ENCODE measurements at places on chromosomes 4 and X.

DNA sequence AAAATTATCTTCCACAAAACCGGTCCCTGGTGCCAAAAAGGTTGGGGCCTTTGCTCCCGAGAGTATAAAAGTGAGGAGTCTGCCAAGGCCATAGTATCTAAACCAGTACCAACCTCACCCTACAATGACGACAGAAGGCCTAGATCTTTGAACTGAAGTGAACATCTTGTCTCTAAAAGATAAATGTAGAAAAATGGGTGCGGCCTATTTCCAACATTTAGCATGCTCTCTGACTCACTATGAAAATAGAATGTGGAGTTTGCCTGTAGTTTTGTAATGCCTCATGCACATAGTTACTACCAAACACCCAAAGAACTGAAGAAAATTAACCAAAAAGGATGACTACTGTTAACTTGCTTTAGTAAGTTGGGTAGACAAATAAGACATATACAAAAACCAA, 218.4 kb downstream of the SLITRK2 start:
- DNase-seq: no peak

- DNase-seq: no peak
Observed at GRCh38 chrX:9683350-9683749, 82.3 kb downstream of the GPR143 start.

DNA sequence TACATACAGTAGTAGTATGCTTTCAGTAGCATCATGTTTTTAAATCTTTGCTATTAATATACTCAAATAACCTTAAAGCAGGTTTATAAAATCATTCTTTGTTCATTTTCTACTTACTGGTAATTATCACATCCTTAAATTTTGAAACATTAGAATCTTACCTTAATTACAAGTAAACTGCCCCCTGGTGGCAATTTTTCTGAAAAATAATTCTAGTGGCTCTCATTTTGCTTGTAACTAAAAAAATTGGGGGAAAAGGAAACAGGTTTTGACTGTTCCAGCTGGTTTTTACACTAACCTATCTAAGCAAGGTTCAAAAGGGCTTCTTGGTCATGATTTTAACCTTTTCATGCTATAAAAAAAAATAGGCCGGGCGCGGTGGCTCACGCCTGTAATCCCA, 18.5 kb upstream of the DCAF4L1 start:
- DNase-seq: peak; percentile 51

DNA sequence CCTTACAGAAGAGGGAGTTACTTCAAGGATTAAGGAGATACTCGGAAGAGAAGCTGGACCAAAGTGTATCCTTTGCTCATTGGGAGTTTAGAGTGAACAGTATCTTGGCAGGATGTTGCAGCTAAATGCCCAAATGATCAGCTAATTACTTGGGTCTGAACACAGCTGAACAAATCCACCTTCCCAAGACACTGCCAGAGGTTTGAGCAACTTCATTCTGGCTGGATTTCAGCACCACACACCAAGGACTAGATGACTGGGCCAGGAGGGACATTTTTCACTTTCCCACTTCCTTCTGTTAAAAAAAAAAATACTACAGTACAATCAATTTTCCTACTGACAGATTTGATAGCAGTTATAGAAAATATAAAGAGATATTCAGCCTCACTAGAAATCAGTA, 324.6 kb downstream of the MID1IP1 start:
- no peak for DNase-seq

Measured in GM23248 (cell line).